ENCODE measurements at places on chromosomes 6 and 20.

- DNase-seq: no peak
Observed at GRCh38 chr20:46592580-46593362, 42.3 kb upstream of the OCSTAMP start.

DNA sequence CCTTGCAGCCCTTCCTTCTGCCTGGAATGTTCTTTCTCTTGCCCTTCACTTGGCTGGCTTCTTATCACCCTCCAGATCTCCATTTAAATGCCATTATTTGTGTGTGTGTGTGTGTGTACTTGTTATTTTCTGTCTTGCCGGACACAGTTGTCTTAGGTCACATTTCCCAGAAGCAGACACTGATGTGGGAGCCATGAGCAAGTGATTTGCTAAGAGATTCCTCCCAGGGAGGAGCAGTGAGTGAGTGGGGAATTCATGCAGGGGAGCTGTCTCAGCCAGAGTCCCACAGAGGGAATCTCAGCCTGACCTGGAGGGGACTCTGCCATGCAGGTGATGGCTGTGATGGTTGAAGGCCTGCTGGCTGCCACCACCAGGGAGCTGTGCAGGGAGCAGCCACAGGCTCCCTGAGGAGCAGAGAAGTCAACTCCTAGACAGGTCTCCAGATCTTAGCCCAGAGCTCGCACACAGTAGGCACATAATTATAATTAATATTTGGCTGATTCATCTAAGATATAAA lies 96.5 kb downstream of the SYNDIG1 start:
- DNase-seq: no peak

DNA sequence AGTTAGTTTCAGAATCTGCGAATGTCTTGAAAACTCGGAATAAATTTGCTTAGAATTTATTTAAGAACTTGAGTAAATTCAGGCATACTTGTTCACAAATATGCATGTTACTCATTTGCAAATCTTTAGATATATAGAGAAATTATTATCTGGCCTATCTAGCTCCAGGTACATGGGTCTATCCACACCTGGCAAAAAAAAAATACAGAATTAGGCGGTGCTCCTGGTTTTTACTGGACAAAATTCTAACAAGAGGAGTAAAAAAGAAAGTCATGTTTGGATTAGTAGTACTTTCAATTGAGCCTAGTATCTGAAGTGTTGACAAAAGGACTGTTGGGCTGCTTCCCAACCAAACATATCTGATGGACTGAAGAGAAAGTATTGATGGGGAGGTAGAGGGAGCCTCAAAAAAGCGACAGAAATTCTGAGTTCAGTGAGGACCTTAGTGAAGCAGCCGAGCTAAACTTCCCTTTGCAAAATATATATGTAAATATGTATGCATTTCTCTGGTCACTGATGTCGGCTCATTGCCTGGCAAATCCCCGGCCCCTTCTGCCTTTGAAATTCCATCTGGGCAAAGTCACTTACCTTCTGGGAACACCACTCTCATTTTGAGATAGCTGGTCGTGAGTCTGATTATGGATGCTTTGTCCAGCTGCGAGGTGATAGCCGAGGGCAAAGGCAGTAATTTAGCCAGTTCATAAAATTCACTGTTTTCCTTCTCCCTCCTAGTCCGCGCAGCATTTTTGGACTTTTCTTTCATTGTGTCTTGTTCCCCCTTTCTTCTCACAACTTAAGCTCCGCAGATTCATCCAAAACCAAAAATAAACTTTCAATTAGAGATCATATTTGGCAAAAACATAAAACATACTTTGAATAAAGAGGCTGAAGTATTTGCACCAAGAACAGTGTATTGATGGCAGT lies 1.8 kb downstream of the SIM1 start:
- no peak for DNase-seq

DNA sequence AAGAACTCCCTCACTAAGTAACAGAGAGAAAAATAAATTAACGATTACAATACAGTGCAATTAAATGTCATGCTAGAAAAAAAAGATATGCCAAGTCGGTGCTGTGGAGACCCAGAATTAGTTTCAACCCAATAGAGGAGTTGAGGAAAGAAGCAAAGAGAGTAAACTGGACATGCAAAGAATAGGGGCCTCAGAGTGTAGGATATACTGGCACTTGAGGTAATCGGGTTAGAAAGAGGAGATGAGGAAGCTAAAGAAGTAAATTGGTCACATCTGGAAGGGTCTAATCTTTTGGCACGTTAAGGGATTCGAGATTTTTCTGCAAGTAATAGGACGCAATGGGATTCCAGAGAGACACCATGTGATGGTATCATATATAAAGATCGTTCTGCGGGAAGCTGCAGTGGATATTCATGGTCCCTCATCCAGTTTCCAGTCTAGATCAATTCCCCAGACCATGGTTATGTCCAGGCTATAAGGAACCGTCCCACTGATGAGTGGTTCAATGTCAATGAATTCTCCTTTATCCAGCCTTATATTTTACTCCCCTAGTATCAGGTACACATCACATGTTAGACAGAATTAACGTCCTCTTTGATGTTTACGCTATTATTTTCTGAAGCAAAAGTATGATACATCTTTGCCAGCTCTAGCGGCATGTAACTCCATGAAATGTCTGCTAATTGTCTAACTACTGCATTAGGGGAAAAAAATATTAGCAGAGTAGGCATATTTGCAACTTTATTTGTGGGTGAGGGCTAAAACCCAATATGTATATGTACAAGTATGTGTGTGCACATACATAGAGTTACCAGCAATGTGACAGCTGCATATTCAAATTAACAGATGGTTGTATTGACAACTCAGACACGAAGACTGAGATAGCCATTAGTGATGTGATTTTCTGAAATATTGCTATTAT lies 1.1 kb upstream of the TBC1D32 start:
- peak; percentile 53 for DNase-seq

DNA sequence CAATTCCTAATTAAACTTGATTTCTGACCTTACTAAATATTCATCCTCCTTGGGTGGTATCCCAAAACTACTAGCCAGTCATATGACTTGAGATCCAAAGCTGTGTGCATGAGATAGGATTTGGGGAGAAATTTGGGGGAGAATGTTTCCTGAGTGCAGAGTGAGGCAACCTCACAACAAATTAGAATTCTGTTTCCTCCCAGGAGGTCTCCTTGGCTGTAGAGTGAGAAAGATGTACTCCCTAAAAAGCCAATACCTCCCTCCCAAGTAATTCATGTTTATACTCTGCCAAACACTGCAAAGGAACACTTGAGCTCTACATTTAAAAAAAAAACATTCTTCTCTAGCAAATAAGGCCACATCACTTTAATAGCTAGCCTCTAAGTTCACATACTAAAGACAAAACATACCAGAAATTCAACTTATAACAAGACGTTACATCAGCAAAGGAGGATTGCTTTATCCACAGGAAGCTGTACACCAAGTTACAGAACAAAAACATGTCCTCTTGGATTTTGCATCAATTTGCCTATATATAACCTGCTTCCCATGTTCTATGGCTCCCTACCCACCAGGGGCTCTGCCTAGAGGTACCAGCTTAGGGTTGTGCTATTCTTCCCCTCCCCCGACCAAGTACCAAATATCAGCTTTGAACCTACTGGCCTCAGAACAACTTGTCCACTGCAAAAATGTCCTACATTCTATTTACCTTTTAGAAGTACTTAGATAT lies 15.4 kb upstream of the TMEM30A start:
- DNase-seq: no peak

GRCh38 chr20:1062334-1063010 lies 55.9 kb upstream of the PSMF1 start:
- DNase-seq: no peak

DNA sequence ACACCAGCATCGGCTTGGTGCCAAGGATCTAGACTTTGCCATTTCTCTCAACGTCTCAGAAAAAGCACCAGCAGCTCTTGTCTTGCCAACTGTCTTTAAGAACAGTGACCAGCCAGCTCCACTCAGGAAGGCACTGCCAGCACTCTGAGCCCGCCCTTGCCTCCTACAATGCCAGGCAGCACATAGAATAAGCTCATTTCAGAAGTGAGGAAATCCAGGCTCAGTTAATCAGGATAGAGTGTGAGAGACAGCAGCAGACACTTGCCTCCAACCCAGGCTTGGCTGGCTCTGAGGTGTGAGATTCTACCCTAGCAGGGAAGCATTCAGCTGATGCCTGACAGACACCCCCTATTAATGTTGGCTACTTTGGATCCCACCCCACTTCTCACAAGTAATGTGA lies 4.3 kb upstream of the SYNDIG1 start:
- no peak for DNase-seq

GRCh38 chr6:163311830-163312229 lies 102.7 kb upstream of the QKI start:
- DNase-seq: no peak

DNA sequence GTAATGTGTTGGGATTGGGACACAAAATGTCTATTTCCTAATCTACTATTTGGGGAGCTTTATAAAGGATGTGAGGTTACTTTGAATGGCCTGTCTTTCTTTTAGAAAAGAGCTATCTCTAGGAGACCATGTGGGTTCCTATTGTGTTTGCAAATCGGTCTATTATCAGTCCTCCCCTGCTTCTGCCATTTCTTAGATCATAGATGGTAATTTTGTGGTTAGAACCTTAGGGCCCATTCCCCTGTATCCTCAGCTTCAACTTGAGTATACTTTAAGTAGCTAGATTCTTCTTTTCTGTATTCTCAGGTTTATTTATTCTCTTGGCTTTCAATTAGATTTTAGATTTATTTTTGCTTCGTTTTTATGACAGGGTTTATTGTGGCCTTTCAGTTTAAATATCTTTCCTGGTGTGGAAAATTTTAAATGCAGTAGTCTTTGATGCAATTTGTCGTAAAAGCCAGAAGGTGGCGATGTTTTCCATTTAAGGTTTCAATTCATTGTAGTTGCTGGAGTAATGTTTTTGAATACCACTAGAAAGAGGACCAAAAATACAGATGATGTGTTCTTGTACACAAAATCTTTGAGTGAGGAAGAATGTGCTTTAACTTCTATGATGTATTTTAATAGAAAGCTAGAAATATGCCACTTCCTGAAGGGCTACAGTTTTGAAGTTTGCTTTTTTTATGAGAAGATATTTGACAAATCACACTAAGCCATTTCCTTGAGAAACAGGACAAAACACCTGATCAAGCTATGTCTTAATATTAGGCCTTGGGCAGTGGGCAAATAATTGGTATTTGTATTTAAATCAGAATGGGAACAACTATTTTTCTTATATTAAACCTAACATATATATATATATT lies 20.3 kb downstream of the TBPL1 start:
- peak; percentile 79 for DNase-seq

DNA sequence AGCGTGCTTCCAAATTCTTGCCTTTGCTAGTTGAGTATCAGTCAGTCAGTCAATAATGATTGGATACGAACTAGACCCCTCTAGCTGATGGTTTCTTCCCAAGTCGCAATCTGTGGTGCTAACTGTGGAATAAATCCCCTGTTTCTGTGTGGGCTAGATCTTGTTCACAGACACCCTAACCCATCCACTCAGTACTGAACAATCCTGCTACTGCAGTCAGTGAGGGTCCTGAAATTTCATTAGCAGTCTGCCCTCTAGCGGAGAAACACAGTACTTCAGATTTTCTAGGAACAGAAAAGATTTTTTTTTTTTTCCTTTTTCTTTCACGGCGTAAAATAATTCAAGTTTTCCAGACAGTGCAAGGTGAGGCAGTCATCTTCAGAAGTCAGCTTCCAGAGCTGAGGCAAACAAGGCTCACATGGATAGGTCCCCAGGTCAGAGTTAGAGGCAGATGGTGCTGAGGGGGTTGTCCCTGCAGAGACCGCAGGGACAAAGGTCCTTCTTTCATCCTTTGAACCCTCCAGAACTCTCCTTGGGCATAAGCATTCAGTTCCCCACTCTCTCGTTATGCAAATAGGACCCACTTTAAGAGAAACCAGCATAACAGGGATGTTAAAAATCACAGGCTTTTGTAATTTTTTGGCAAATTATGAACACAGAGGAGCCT lies 119.6 kb downstream of the SCML4 start:
- peak; percentile 80 for DNase-seq

- DNase-seq: no peak
Observed at GRCh38 chr6:73349311-73349710, 4.8 kb downstream of the DPPA5 start.

GRCh38 chr6:125014661-125014957 lies 52.4 kb downstream of the RNF217 start:
- DNase-seq: no peak

DNA sequence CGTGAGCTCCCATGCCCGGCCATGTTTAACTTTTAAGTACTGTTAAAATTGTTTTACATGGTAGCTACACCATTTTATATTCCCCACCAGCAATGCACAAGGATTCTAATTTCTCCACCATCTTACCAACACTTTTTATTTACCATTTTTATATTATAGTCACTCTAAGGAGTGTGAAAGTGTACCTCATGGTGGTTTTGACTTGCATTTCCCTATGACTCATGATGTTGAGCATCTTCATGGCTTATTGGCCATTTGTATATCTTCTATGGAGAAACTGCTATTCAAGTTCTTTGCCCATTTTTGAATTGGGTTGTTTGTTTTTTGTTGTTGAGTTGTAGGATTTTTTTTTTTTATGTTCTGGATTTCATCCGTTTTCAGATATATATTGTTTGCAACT lies 15.6 kb upstream of the BPHL start:
- DNase-seq: no peak

DNA sequence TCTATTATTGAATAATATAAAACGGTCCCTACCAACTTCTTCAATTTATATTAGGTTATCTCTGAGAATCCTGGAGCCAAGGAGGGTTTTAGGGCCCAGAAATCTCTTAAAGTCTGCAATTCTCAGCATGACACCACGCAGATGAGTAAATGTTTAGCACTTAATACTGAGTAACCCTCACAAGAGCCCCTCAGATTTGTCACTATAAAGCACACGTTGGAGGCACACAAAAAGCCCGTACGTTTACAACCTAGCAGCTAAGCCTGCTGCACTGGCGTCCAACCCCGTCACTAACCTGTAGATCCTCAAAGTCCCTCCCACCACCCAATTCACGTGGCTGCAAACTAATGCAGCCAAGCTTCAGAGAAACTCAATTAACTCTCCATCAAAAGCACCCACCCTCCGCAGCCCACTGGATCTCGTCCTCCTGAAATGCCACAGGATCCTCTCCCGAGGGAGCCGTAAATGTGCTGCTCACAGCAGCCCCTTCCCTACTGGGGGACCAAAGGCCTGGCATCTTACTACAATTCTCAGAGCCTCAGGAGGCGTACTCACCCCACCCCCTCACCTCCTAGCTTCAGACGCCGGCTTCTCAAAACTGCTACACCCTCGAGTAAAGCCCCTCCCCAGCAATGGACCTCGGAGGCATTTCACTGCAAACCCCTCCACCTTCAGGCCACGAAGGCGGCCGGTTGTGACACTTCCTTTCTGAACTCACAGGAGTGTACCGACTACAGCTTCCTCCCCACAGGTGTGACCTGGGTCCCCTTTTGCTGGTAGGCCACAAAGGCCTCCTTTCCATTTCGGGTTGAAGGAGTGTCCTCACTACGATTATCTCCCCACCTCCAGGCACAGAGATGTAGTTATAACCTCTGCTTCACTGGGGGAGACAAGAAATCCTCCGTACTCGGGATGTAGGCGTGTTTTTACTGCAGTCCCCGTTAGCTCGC lies 909 bp downstream of the CPNE1 start:
- DNase-seq: no peak

All from fibroblast of the aortic adventitia (primary cell).